ENCODE measurements at places on chromosomes 4 and X. TPM values are rescaled to one million over a fixed set of nuclear protein-coding genes. Genes with fewer than 3 reads are reported as not detected.

Gene NPY2R
- polyA plus RNA-seq, result 0.02 TPM

Gene NIPAL1
- 0.73 TPM for polyA plus RNA-seq

Gene DSPP
- polyA plus RNA-seq, result 0.05 TPM

Gene BRS3
- 0.27 TPM for polyA plus RNA-seq

Gene PPEF1
- polyA plus RNA-seq, result 1.1 TPM

Gene GALNTL6
- polyA plus RNA-seq, result 0.05 TPM

Gene PAGE4
- 1.2 TPM for polyA plus RNA-seq

Gene RASL11B
- polyA plus RNA-seq, result 1.2 TPM

DNA sequence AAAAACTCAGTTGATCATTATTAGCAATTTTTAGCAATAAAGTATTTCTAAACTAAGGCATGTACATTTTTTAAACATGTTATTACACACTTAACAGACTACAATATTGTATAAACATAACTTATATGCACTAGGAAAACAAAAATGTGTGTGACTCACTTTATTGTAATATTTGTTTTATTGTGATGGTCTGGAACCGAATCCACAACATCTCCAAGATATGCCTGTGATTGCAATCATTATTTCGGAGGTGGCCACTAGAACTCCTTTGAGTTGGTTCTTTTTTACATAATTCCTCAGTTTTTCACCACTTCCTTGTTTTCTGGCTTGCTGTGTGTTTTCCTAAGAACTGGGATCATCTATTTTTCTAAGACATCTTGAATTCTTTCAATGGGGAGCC, 53.7 kb downstream of the FBXW7 start:
- no peak for DNase-seq

- DNase-seq, result no peak
Measured at GRCh38 chr4:155805016-155805415, 46.2 kb downstream of the GUCY1B1 start.

- no peak for DNase-seq
Measured at GRCh38 chrX:30246769-30247489, at the start of gene MAGEB1. TSS of gene MAGEB1 (plus strand) at chrX:30247146. CDS start at chrX:30250494, 3,348 bp downstream.

DNA sequence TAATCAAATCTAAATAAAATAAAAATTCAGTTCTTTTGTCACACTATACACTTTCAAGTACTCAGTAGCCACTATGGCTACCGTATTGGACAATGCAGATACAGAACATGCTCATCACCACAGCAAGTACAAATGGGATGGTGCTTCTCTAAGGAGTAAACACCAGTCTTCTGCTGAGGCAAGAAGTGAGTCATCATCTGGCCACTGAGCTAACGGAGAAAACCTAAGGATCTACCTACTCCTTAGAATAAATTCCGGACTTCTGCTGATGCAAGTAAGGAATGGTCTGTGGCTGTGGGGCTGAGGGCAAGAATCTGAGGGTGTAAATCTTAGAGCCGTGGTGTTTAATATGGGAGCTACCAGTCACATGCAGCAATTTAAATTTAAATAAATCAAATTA, 11.3 kb upstream of the RBMXL3 start:
- no peak for DNase-seq

GRCh38 chr4:98620087-98620784, 38.2 kb downstream of the TSPAN5 start:
- no peak for DNase-seq

GRCh38 chr4:124862261-124862660, 149.7 kb upstream of the ANKRD50 start:
- DNase-seq, result no peak

- no peak for DNase-seq
Measured at GRCh38 chrX:24175276-24175675, 25.7 kb downstream of the ZFX start.

- no peak for DNase-seq
Measured at GRCh38 chrX:48934581-48935300, 15.9 kb upstream of the PIM2 start.
